A549 treated with Hydrocortisone at 1 μM for 4 hours (cell line): ENCODE measurements at places on chromosomes 7 and 10. TPM values are rescaled to one million over a fixed set of nuclear protein-coding genes. Genes with fewer than 3 reads are reported as not detected.

The SORCS1 gene
- total RNA-seq, result not detected in 5 replicates

The CTNNA3 gene
- not detected in 5 replicates for total RNA-seq

The MALRD1 gene
- total RNA-seq, result not detected in 5 replicates

The EGFR gene
- 82.3 to 139 TPM (median 107 TPM) in 5 replicates for total RNA-seq

The SYPL1 gene
- total RNA-seq, result 77.1 to 109 TPM (median 85.4 TPM) in 5 replicates

The NKX2-3 gene
- total RNA-seq, result 0.05 TPM in 1 of 5 replicates, not detected in the others
